ENCODE measurements at places on chromosomes 2 and 18.

- no peak for DNase-seq
Observed at GRCh38 chr18:58285449-58286130, 241.6 kb downstream of the NEDD4L start.

DNA sequence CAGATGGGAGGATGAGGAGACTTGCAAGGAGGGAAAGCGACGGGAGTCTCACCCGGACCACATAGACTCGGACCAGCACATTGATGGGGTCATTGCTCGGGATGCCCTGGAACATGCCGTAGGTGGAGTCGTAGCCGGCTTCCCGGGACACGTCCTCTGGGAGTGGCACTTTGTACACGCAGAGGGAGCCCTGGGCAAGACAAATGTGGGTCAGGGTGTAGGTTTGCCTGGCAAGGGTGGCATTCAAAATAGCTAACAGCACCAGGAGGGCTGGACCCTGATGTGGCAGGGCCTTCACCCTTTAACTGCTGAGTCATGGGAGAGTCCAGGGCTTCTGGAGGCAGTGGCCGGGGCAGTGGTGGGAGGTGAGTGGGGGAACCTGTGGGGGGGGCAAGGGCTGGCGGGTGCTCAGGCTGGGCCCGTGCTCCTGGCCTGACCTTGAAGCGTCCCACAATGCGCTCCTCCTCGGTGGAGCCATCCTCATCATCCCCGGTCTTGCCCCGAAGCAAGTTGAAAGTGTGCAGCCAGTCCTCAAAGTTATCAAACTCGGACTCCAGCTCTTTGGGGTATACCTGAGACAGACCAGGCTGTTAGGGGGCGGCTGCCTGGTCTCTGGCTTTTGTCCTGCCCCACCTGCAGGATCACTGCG is 11.1 kb downstream of the OTOF start:
- no peak for DNase-seq

DNA sequence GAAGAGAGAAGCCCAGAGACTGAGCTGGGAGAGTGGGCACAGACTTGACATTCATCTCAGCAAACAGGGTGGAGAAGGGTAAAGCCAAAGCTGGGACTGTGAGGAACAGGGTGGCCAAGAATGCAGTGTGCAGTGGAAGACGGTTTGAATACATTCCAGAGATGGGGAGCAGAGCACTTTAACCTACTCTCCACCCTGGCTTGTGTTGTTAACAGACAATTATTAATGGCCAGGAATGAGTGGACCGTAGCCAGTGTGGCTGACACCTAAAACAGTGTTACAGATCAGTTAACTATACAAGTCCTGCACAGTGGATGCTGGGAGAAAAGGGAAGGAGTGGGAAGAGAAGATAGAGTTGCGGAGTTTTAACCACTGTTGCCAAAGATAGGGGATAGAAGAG is 7.4 kb upstream of the NAB1 start:
- no peak for DNase-seq

GRCh38 chr2:35708411-35708923 is 647.1 kb upstream of the CRIM1 start:
- DNase-seq = no peak

GRCh38 chr2:12796657-12797056 is 79.9 kb downstream of the TRIB2 start:
- peak; percentile 72 for DNase-seq

DNA sequence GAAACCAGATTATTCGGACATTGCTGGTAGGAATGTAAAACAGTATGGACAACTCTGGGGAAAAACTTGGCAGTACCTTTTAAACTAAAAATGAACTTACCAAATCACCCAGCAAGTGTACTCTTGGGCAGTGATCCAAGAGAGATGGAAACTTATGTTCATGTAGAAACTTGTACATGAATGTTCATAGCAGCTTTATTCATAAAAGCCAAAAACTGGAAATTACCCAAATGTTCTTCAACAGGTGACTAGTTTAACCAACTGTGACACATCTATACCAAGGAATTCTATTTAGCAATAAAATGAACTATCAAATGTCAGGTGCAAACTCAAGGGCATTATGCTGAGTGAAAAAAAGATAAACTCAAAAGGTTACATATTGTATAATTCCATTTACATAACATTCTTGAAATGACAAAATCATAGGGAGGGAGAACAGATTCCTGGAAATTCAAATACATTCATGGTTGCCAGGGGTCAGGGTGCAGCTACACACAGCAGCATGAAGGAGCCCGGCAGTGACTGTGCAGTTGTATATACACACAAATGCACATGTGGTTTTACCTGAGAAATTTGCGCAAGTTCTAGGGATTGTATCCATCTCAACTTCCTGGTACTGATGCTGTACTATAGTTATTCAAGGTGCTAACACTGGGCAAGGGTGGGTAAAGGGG is 3.5 kb upstream of the RNU4ATAC start:
- peak; percentile 23 for DNase-seq

DNA sequence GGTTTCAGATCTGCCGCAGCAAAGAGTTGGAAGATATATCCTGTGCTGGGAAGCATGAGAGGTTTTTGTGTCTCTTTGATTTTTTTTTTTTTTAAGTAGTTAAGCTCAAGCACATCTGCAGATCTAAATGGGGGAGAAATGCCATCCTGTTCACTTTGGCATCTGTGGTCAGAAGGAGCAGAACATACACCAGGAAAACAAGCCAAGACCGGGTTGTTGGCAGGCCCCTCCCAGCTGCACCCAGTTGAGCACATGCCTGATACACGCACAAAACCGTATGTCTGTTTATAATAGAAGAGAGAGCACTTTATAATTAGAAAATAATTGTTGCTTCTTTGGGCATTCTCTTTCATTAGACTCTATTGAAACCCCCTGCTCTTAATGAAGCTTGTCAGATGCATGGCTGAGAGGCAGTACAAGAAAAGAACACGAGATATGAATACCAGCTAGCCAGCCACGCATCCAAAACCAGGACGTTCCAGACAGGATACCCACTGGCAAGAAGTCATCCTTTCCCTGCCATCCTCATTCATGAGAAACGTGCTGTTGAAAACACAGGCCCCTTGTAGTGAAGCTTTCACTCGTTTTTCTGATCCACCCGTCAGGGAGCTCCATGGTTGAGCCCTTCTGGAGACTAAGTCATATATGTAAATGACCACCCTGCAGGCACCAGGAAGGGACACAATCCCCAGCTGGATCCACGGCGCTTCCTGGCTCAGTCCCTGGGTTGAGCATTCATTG is 152.2 kb downstream of the ALPK2 start:
- no peak for DNase-seq

- no peak for DNase-seq
Observed at GRCh38 chr18:29078273-29078672, 901.3 kb upstream of the CDH2 start.

- no peak for DNase-seq
Observed at GRCh38 chr2:238030422-238031155, 30.2 kb upstream of the SCLY start.

DNA sequence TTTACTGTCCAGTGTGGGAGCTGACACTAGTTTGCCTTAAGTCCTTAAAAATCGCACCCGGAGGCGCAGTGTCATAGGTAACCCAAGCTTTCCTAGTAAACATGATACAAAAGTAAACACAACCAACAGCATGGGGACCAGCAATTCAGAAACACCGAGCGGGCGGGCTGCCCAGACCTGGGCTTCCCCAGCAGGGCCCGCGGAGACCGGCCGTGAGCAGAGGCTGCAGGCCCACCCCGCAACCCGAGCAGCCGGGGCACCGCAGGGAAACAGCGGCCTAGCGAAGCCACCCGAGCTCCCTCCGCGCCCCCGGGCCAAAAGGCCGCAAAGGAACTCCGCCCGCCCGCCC is 296 bp downstream of the TTC21B start:
- DNase-seq = no peak

DNA sequence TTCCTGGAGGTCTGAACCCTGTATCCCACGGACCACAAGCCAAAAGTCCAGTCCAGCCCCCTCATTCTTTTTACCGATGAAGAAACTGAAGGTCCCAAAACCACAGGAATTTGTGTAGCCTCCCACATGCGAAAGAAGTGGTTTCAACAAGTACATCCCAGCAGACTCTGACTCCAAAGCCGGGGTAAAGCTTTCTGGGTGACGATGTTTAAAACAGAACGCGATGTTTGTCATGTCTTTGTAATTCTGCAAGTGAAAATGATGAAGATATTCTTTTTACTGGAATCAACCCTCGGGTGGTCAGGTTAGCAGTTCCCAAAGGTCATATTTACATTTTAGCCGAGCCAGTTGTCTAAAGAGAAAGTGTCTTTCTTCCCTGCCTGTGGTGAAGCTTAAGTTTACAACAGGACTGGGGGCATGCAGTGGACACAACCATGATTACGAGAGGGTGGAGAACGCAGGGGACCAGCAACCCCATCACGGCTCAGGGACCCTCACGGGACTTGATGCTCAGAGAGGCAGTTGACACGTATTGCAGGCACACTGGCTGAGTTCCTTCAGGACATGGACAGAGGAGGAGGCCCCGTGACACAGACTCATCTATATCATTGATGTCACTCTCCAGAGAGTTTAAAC is 17.8 kb upstream of the TMEM131 start:
- no peak for DNase-seq

GRCh38 chr18:10135302-10135926 is 221.6 kb downstream of the VAPA start:
- DNase-seq = no peak
